ENCODE measurements at places on chromosomes 5 and 9.

DNA sequence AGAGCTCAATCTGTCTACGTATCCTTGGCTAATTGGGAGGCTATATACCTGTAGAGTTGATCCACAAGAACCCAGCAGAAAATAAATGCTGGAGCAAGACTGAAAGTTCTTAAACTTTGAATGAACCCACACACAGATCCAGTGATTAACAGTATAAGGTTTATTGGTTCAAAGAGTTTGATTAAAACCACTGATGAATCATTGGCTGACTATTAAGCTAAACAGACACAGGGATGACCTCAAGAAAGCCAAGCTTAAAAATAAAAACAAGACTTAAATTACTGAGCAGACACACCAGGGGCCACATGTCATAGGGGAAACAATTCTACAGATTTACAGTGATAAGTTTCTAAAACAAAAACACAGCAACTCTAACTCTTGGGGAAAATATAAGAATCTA lies 163.6 kb downstream of the SPATA31D1 start:
- DNase-seq = no peak

DNA sequence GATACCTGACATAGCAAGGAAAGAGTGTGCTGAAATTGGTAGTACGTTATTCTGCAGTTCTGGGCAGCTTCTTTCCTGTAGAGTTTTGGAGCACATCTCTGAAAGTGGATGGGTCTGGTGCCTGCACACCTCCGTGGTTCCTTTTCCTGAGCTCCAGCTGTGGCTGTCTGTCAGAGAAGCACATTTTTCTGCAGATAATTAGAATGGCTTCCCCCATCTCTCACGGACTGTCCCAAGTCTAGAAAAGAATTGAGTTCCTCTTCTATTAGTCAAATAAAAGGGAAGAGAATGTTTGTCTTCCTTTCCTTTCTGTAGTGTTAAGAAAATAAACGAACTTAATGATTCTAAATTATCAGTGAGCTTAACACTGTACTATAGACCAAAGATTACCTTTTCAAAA lies 55.7 kb downstream of the VCAN start:
- no peak for DNase-seq

DNA sequence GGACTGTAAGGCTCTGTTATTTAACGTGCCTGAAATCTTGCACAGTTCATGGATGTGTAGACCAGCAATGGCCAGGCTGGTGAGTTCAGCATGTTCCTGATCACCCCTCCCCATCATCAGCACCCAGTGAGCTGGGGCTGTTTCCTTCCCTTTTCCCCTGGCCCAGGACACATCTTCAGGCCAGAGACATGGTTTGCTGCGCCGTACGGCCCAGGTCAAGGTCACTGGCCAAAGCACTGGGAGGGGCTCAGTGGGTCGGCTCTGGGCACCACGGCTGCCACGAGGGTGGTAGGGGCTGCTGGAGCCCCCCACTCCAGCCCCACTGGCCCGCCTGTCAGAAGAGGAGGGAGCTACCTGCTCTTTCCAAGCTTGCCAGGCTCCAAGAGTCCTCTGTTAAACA lies 55.9 kb downstream of the SEMA4D start:
- DNase-seq = no peak

- DNase-seq = no peak
Observed at GRCh38 chr5:107532169-107532878, 138.4 kb downstream of the EFNA5 start.

- no peak for DNase-seq
Observed at GRCh38 chr9:121750715-121751623, 99.5 kb downstream of the DAB2IP start.

DNA sequence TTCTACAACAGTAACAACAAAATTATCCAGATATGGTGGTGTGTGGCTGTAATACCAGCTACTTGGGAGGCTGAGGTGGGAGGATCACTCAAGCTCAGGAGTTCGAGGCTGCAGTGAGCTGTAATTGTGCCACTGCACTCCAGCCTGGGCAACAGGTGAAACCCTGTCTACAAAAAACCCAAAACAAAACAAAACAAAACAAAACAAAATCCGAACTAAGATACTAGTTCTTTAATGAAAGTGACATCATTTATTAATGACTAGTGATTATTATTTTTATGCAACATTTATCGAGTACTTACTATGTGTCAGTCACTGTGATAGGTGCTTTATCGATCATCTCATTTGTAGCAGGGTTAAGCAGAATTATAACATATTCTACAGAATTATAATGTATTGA lies 196.9 kb upstream of the GDNF start:
- DNase-seq = no peak

GRCh38 chr5:135842737-135843136 lies 8.3 kb downstream of the SLC25A48 start:
- no peak for DNase-seq

DNA sequence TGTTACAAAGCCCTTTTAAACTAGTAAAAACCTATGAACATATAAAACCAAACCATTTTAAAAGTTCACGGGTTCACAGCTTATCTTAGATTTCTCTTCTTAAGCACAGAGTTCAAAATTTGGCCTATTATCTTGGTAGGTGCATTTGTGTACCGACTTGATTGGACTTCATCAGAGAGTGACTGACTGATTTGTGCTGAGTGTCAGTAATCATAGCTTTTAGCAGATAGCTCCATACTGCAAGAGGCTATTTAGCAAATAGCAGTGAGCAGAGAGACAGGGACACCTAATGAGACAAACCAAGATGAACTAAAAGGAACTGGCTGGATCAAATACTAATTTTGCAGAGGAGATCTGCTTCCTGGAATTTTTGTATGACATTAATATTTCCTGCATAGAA lies 274.5 kb downstream of the PRR16 start:
- DNase-seq = no peak

DNA sequence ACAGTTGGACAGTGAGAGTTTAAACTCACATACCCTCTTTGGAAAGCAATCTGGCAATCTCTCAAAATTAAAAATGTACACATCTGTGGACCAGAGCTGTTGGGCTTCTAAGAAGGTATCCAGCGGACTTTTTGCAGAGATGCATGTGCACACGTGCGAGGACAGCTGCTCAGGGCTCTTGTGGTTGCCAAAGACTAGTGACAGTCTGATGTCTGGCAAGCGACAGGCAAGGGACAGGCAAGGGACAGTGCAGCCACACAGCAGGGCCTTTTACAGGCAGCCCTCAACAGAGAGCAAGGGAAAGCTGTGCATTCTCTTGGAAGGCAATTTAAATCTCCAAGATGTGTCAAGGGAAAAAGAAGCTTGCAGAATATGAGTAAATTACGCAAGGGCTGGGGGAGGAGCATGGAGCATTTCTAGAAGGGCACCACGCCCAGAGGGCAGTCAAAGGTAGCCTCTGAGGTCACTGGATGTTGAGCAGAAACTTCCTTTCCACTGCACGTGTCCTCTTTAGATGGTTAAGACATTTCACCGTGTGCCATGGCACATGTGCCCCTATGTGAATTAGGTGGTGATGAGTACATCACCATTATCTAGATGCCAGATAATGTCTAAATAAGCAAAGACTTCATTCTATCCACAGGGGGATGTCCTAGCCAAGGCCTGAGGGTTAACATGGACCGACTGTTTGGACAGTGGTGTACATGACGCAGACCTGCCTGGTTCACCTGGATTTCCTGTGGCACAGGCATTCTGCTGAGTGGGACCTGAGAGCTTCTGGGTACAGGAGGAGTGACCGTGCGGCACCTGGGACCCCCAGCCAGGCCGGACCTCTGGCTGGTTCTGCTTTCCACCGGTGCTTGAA lies 9.1 kb downstream of the GFPT2 start:
- DNase-seq = no peak

DNA sequence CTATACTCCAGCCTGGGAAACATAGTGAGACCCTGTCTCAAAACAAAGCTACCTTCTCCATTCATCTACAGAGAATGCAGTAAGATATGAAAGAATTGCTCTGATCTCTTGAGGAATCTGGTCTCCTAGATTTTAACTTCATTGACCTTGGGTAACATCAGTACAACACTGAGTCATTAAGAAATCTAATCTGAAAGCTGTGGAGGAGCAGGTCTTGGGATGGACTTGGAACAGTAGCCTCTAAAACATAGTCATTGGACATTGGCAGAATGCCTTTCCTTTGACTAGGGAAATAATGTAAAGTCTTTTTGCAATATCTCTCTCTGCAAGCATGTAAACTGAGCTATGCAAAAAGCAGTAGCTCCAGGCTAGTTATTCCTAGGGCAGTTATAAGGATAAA lies 58.1 kb downstream of the KCNN2 start:
- DNase-seq = no peak

GRCh38 chr5:78760366-78760765 lies 111.8 kb upstream of the LHFPL2 start:
- no peak for DNase-seq

DNA sequence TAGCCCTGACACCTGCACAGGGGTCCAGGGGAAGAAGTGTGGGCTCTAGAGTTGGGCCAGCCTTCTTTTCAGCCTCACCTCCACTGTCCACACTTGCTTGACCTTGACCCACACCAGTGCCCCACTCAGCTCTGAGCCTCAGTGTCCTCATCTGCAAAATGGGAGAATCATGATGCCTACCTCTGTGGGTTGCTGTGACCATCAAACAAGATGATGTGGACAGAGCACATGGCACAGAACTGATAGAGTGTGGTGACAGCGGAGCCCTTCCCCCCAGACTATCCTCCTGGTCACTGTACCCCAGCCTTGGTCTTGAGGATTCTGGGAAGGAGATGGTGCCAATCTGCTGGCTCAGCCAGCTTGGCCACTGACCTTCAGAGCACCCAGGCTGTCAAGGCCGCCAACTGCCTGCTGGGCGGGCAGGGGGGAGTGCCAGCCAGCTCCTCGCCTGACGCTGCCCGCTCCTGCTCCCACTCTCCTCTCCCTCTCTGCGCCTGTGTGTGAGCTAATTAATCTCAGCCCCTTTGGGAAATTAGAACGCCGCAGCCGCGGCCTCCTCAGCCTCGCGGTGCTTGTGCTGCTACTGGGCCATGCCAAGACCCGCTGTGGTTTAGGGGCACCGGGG lies 16.7 kb downstream of the CXXC5 start:
- no peak for DNase-seq

- DNase-seq = no peak
Observed at GRCh38 chr5:93756372-93756771, 15.0 kb upstream of the POU5F2 start.

GRCh38 chr5:31124651-31125305 lies 68.7 kb upstream of the CDH6 start:
- no peak for DNase-seq

GRCh38 chr5:54443270-54443669 lies 12.2 kb upstream of the HSPB3 start:
- DNase-seq = no peak

DNA sequence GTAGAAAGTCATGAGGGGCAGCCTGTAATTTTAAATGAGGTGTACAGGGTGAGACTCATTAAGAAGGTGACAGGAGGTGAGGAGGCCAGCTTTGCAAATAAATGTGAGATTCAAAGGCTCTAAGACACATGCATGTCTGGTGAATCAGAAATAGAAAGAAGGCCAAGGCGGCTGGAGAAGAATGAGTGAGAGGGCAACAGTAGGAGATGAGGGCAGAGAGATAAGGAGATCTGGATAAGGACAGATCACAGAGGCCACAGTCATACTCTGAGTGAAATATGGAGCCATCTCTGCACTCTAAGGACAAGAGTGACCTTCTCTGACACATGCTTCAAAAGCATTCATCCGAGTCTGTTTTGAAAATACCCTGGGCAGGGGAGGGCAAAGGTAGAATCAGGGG lies 90.7 kb downstream of the RAD23B start:
- DNase-seq = no peak

- DNase-seq = no peak
Observed at GRCh38 chr9:78668148-78668832, 371.4 kb downstream of the PSAT1 start.

DNA sequence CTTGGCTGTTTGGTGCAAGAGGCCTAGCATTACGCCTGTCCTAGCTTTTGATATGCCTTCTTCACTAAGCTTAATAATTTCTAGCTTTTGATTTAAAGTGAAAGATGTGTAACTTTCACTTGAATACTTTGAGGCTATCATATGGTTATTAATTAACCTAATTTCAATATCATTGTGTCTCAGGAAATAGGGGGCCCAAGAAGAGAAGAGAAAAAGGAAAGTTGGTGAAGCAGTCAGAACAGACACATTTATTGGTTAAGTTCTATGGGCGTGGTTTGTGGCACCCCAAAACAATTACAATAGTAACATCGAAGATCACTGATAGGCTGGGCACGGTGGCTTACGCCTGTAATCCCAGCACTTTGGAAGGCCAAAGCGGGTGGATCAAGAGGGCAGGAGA lies 40.9 kb upstream of the F2RL2 start:
- no peak for DNase-seq

GRCh38 chr5:38932854-38933408 lies 87.1 kb downstream of the OSMR start:
- DNase-seq = no peak

- DNase-seq = no peak
Observed at GRCh38 chr5:160250826-160251225, 21.5 kb downstream of the FABP6 start.

DNA sequence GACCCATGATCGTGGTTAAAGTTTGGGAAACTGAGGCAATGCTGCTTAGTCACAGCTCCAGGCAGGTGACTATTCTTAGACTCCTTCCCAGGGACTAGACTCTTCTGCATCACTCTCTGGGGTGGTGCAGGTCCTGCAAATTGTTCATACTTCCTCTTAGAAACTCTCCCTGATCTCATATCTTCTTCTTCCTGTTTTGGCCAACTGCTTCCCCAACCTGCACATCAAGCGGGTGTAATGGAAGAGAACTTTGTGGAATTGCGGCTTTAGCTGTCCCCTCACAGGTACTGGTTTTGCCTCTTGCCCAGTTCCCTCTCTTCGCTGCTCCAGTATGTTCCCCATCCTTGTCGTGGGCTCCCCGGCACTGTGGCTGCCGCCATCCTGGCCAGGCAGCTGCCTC lies 111.5 kb upstream of the CTSL start:
- no peak for DNase-seq

DNA sequence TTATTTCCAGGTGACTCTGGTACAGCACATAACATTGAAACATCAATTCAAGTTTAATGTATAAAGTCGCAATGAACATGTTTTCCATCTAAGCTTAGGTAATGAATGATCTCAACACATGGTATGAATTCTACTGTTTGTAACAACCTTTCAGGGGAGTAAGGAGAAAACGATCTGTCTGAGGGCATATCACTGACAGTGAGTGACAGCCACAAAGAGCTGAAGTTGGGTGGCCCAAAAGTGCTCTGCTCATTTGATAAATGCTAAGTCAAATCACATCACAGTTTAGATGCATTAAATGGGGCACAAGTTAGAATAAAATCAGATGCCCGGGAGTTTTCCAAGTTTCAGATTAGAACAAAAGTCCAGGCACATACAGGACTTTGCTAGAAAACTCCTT lies 1.2 kb downstream of the FANCC start:
- DNase-seq = no peak

- no peak for DNase-seq
Observed at GRCh38 chr5:131563434-131564228, 71.4 kb downstream of the RAPGEF6 start.

- DNase-seq = no peak
Observed at GRCh38 chr9:3001311-3001710, 157.4 kb upstream of the PUM3 start.
